Endothelial cell of coronary artery (primary cell): ENCODE measurements at places on chromosomes 7 and 10. TPM values are rescaled to one million over a fixed set of nuclear protein-coding genes. Genes with fewer than 3 reads are reported as not detected.

Gene TWIST1
- 2.8 and 6.5 TPM in 2 replicates for total RNA-seq

Gene VAX1
- not detected in 2 replicates for total RNA-seq

Gene MYPN
- total RNA-seq: under 0.01 and 0.09 TPM in 2 replicates

Gene HNRNPF
- 268 and 299 TPM in 2 replicates for total RNA-seq

Gene NRP1
- total RNA-seq: 204 and 265 TPM in 2 replicates

Gene TAS2R41
- total RNA-seq: not detected in 2 replicates

Gene PKD2L1
- total RNA-seq: not detected in 2 replicates

Gene MMS19
- 56.8 and 83.9 TPM in 2 replicates for total RNA-seq
